Renal pelvis (tissue), 12 donors: ENCODE measurements at places on chromosomes 12 and 14. TPM values are rescaled to one million over a fixed set of nuclear protein-coding genes. Genes with fewer than 3 reads are reported as not detected.
A peak's percentile ranks its signal among the peaks of the same experiment; 100 is the strongest.

- DNase-seq = no peak
Measured at GRCh38 chr12:11947213-11947612, 123.5 kb upstream of the BCL2L14 start.

- DNase-seq = peak; percentile 83
Measured at GRCh38 chr12:124863416-124864325, at the start of gene SCARB1. TSS of gene SCARB1 (minus strand) at chr12:124863864. CDS start at chr12:124863720, 144 bp downstream.

- no peak for DNase-seq
Measured at GRCh38 chr14:95238487-95239298, 81.0 kb downstream of the CLMN start.

- no peak for DNase-seq
Measured at GRCh38 chr12:42935756-42936155, 346.2 kb upstream of the PRICKLE1 start.

AQP2 gene
- polyA plus RNA-seq = 75.1 TPM
